ENCODE measurements at places on chromosomes 4 and X.

GRCh38 chrX:135315864-135316263, 6.6 kb downstream of the ETDC start:
- DNase-seq, result no peak

DNA sequence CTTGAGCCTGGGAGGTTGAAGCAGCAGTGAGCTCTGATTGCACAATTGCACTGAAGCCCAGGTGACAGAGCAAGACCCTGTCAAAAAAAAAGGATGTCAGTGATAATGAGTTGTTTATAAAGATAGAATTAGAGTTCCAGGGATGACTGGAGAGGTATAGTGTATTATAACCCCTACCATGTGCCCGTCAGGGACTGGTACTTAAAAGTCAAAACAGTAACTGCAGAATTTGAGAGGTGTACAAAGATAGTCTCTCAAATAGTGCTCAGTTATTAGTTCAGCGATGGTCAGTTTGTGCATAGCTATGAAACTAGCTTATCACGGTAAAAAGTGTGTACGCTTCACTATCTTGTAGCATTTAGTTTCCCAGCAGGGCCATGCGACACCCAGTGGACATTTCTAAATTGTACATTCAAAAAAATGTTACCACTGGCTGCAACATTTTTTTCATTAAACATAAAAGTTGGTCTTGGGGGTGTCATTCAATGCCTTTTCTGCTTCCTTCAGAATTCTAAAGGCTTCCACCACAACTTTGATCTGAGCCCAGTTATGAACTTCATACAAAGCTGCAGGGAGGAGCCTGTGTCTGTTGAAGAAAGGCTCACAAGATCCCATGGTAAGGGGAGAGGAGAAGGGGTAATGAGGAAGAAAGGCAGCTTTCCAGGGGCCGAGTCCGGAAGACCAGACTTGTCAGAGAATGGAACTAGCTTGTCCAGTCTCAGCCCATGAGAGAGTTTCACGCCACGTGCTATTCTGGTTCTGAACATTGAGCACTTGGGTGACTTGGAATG, 9.2 kb upstream of the GYG2 start:
- no peak for DNase-seq

DNA sequence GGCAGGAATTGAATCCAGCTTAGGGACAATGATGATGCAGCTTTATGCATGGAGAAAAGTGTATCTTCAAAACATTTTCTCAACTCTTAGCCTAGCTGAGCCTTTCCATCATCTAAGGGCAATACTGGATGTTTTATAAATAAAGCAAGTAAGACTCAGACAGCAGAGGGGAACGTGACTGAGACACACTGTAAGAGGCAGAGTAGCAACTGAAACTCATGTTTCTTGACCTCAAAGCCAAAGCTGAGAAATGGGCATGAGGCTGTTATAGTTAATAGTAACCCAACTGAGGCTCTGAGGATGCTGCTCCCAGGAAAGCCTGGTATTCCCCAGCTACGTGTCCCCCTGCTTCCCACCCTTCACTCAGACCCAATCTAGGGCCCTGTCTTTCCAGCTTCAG, 44.6 kb downstream of the ARHGEF9 start:
- no peak for DNase-seq

- no peak for DNase-seq
These were observed 270.2 kb upstream of the TAPT1 start for GRCh38 chr4:16496501-16496900.

DNA sequence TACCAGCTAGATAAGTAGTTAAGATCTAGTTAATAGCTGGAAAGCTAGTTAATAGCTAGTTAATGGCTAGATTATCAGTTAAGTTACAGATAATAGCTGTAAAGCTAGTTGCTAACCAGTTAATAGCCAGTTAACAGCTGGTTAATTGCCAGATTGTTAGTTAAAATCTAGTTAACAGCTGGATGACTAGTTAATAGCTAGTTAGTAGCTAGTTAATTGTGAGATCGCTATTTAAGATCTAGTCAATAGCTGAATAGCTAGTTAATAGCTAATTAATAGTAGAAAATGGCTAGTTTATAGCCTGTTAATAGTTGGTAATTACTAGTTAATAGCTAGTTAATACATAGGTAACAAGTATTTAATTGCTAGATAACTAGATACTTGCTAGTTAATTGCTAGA, 630.5 kb upstream of the CT83 start:
- DNase-seq, result no peak

- no peak for DNase-seq
These were observed 80.4 kb downstream of the ZFX start for GRCh38 chrX:24229976-24230375.

GRCh38 chrX:69493766-69494165, 10.4 kb upstream of the NALF2 start:
- DNase-seq, result no peak

- no peak for DNase-seq
These were observed 390.7 kb downstream of the GBA3 start for GRCh38 chr4:23083391-23083790.

DNA sequence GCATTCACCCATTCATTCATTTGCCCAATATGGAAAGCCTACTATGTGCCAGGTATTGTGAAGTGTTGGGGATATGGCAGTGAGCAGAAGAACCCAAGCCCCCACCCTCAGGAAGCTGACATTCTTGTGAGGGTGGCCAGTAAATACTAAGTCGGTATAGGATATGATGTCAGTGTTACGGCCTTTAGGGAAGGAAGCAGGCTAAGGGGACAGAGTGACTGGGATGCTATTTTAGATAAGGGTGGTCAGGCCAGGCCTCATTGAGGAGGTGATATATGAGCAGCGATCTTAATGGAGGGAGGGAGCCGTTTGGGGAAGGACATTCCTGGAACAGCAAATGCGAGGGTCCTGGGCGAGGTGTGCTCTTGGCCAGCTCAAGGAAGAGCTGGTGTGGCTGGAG, 2.0 kb downstream of the ATP6AP1 start:
- DNase-seq, result no peak

GRCh38 chr4:14023036-14023435, 395.5 kb upstream of the BOD1L1 start:
- DNase-seq, result no peak

DNA sequence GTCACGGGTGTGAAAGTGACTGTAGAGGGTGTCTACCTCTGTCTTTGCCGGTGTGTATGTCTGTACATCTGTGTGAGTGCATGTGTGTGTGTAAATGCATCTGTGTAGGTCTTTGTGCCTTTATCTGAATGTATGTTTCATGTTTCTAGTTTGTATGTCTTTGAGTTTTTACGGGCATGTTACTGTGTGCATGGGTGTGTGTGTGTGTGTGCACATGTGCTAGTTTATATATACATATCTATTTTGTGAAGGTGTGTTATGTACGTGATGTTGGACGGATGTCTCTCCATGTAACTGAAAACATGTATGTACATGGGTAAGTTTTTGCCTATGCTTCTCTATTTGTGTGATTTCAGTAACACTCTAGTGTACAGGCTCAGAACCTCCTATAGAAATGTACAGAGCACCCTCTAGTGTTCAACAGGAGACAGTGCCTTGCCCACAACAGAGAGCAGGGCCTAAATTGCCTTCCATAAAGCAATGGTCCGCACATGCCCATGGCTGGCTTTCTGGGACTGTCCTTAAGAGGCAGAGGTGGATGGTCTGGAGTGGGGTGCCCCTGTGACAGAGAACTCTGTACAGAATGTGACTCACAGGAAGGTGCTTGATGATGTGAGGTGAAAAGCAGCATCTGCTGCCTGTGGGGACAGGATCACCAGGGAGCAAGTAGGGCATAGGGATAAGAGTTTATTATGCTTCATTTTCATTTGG, 343.5 kb downstream of the RAPGEF2 start:
- DNase-seq, result peak; percentile 0

- DNase-seq, result no peak
These were observed 15.2 kb upstream of the SYTL4 start for GRCh38 chrX:100747090-100747489.

- DNase-seq, result no peak
These were observed 14.2 kb downstream of the ZMYM3 start for GRCh38 chrX:71239781-71240180.

DNA sequence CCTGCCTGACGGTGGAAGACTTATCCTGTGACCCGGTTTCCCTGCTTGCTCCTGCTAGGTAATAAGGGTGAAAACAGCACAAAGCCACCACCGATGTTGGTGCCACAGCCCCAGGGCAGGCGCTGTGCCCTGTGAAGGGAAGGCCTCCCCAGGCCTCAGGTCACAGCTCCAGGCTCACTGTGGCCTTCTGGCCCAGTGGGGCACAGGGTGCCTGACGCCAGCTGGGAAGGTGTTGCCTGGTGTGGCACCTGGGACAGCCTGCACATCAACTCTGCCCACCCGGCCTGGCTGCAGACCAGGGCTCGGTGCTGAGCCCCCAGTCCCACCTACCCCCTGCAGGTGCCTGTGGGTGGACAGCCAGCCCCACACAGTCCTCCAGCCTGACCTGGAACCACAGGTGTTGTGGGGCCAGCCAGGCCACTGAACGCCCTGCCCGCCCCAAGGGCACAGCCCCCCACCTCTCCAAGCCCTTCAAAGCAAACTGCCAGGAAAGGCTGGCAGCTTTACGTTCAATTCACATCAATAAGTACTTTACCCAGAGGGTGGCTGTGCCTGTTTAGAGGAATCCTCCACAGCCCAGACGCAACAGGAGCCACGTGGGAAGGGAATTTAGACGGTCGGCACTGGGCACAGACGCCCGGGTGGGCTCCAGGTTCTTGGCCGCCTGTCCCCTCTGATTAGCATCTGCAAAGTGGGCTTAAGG, 54.3 kb downstream of the ZFYVE28 start:
- DNase-seq, result no peak

DNA sequence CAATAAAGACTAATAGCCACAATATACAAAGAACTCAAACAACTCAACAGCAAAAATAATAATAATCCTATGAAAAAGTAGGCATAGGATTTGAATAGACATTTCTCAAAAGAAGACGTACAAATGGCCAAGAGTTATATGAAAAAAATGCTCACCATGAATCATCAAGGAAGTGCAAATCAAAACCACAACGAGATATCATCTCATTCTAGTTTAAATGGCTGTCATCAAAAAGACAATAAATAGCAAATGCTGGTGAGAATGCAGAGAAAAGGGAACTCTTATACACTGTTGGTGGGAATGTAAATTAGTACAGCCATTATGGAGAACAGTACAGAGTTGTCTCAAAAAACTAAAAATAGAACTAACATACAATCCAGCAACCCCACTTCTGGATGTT, 18.8 kb downstream of the TLR6 start:
- no peak for DNase-seq

DNA sequence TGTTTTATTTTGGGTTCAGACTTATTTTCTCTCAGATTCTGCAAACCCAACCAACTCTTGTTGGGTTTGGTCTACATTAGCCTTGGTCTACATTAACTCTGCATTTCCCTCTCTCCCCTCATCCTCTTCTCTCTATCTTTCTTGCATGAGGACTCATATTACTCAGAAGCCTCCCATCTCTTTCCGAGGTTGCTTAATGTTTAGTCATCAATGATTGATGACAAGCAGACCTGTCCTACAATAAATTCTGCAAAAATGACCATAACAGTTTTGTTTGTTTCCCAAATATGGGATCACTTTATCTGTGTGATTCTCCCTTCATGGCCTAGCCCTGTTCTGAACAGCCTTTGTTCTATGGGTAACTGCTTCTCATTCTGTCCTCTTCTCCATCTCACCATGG, 75.2 kb downstream of the GABRB1 start:
- no peak for DNase-seq

DNA sequence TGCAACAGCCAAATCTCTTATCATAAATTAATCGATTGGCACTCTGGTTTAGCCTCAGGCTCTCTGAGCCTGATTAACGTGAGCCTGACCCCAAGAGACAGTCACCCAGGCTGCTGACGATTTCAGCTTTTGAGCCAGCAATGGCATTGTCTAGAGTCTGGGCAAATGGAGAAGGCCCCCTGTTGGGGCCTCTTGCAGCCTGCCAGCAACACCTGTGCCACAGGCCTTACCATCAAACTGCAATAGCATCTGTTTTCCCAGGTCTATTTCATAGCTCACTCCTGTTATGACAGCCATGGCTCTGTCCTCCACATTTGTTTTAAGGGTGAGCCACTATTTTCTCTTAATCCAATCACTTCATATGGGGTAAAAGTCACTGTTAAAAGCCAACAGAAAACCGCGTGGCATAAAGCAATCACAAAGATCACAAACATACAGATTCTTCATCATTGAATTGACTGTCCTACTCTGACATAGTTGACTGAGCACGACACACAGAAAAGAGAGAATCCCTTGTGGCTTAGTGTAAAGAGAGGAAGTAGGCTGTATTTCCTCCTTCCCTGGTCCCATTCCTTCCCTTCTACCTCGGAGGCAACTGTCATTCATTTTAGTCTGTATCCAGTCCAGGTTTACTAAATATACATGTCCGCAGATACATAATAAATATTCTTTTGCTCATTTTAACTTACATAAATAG, 47.8 kb downstream of the SLC9A7 start:
- no peak for DNase-seq

- DNase-seq, result no peak
These were observed 136.2 kb downstream of the PALLD start for GRCh38 chr4:168633064-168633463.

- no peak for DNase-seq
These were observed 481.7 kb upstream of the ATOH1 start for GRCh38 chr4:93346840-93347239.

DNA sequence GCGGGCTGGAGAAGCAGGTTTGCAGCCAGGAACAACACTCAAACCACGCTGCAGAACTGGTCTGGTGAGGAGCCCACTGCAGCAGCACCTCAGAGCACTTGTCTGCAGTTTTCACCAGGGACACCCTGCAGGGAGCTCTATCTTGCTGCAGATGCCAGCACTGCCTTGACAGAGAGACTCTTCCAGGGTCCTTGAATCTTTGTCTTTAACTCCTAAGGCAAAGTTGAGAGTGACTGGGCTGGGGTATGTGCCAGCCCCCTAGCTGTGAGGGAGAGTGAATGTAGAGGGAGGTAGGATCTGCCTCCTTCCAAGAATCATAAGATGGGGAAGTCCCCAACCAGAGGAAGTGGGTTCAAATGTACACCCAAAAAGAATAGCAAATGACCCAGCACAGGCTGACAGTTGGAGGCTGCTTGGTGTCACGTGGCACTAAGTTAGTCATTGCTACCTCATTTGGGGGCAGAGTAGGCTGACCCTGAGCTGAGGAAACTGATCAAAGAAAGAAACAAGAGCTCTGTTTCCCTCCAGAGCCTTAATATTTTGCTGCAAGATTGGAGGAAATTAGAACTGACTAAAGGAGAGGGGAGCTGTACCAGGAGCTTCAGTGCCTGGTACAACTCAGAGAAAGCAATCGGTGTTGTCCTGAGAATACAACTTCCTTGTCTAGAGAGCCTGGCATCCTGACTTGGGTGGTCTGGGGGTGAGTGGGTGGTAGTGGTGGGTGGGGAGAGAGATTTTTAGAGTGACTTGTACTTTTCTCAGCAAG, 28.2 kb upstream of the HUWE1 start:
- DNase-seq, result peak; percentile 55

DNA sequence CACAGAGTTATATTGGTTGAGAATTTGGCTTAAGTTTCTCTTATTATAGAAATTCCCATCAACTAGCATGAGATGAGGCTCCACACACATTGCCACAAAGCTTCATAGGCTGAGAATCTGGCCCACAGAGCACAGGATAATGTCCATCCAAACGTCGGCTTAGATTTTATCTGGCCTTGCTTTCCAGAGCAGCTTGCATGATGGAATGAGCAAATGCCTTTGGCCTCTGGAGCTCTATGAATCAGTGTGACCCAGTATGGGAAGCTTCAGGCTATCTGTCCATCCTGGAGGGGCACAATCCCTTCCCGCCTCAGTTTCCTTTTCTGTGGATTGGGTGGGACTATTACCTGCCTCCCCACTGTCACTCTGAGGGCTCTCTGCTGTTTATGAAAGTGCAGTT, 131.5 kb upstream of the NDP start:
- DNase-seq, result no peak
